ENCODE measurements at places on chromosomes 4 and X.

- DNase-seq = no peak
These were observed 13.8 kb downstream of the TLR10 start for GRCh38 chr4:38768968-38769394.

- DNase-seq = no peak
These were observed 70.8 kb upstream of the GALNTL6 start for GRCh38 chr4:171742436-171742835.

DNA sequence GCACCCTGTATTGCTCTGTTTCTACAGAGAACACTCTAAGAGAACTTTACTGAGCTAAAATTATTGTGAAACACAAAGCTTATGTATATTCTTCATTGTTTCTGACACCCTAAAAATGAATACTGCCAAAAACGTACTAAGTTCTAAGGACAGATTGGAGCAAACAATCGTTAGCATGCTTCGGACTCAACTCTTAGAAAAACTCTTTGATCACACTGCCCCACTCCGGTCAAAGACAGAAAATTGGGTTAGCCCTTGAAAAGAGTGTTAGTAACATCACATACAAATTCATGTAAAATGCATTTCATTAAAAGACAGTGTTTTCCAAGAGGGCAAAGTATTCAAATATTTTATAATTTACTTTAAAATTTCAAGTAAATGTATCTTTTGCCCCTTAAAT, 177.4 kb downstream of the DCHS2 start:
- no peak for DNase-seq

DNA sequence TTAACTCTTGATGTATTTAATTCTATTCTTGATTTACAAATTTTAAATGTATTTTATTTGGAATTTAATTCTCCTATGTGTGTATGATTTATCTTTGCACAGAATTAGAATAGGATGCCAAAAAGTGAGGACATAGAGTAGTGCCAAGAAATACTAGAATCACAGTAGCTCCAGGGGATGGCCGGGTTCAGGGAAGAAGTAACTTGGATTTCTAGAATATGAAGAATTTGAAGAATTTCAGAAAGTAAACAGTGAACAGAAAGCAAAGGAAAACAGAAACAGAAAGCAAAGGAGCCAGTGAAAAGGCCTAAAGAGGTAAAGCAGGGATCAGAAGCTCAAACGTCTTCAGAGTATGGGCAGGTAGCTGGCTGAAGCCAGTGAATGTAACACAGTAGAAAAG, 1187.6 kb downstream of the RPA4 start:
- no peak for DNase-seq

DNA sequence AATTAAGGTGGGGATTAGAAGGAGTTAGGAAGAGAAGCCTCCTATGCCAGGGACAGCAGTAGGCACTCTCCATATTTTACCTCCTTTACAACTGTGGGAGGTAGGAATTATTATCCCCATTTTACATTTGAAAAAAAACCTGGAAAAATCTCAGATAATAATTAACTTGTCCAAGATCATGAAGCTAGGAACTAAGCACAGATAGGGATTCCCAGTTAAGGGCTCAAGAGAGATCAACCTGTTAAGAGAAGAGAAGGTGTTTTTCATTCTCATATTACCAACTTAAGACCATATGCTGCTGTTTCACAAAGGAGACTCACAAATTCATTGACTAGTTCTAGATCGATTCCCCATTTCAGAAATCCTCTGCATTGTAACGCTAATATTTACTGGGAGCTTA, 16.1 kb upstream of the FAM47E start:
- DNase-seq = no peak

GRCh38 chr4:102344520-102344953, 745 bp downstream of the SLC39A8 start:
- DNase-seq = peak; percentile 60

- no peak for DNase-seq
These were observed 62.3 kb downstream of the STAG2 start for GRCh38 chrX:124023838-124024238.

GRCh38 chr4:57132743-57133137, 22.6 kb upstream of the IGFBP7 start:
- no peak for DNase-seq

DNA sequence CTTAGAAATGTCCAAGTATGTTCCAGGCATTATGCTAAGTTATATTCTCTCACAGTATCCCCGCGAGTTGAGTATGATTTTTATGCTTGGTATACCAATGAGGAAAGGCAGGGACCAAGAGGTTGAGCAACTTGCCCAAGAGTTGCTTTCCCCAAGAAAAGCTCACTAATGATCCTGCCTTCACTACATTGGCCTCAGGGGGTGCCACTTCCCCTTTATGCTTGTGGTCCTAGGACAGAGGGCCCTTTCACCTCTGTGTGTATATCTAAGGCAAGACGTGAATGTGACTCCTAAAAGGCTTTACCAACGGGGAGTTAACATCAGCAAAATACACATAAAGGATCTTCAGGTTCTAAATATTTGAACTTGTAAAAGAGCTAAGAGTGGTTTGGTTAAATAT, 164.4 kb upstream of the CPEB2 start:
- DNase-seq = no peak

GRCh38 chr4:114037988-114038387, 58.5 kb upstream of the ARSJ start:
- DNase-seq = no peak

- no peak for DNase-seq
These were observed 103.1 kb upstream of the GPRIN3 start for GRCh38 chr4:89410687-89411086.

- no peak for DNase-seq
These were observed 1099.4 kb upstream of the IGFBP7 start for GRCh38 chr4:58209551-58209950.

DNA sequence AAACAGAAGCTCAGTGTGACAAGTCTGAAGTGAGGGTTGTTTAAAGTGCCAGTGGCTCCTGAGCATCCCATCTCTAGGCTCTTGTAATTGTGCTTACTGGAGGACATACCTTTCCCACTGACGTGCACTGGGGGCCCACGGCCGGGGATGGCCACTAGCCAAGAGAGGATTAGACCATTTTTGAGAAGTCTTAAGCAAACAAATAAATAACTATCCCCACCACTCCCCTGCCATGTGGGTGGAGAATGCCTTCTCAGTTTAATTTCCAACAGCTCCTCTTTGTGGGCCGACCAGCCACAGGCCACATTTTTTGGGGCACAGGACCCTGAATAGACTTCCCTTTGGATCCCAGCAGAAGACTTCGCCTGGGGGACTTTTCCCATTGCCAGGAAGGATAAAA, 125.0 kb upstream of the MSX1 start:
- no peak for DNase-seq

DNA sequence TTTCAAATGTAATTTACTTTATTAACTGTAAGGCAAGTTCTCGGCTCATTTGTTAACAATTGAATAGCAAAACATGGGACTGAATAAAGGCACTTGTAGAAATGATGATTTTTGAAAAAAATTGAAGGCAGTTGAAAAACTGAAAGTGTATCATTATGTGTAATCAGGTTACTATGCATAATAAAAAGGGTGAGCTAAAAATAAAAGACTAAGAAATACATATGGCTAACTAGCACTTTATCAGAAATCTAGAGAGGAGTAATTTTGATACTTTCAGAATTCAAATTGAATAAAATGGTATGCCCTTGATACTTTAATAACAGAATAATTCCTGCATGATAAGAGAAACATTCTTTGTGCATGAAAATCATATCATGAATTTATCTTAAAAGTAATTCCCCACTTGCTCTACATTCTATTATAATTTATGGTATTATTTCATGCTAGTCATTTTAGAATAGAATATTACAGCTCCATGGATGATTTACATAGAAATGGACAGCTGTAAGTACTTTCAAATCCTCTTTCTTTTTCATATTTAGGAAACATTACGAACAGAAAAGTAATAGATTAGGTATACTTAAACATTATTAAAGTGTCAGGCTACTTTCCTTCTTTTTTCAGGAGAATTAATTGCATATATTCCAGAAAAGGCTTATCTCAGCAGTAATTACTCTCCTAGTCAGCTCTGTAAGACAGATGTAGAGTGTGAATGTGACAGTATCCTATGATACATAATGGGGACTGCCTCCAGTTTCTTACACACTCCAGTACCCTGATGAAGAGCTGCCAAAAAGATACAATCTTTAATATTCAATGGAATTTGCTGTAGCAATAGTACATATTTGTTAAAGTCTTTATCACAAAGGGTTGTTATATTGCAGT, 697.3 kb downstream of the CCSER1 start:
- DNase-seq = no peak

GRCh38 chr4:76377911-76378310, 43.0 kb downstream of the CCDC158 start:
- DNase-seq = no peak

DNA sequence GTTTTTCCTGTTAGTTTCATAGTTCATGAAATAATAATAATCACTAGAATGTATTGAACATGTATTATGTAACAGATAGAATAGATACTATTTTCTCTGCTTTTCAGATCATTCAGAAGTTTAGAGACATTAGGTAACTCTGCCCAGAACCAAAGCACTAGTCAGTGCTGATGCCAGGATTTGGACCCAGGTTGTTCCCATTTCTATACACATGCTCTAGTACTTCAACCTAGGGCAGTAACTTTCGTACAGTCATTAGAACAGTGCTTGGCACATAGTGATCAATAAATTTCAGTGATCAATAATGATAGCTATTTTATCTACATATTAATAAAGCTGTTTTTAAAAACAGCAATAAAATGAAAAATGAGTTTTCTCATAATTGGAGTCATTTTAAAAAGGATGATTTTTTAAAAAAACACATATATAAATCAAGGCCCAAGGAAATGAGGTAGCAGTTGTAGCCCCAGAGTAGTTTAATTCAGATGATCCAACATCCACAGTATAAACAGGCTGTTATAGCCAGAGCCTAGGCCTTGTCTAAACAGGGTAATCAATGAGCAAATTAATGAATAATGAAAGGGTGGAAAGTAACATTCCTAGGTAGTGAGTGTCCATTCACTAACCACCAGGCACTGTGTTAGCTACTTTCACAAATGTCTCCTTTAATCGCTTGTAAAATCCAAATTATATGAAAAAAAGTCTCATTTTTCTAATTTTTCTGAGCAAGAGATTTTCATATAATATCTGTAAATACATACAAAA, 25.6 kb downstream of the TXK start:
- DNase-seq = no peak

DNA sequence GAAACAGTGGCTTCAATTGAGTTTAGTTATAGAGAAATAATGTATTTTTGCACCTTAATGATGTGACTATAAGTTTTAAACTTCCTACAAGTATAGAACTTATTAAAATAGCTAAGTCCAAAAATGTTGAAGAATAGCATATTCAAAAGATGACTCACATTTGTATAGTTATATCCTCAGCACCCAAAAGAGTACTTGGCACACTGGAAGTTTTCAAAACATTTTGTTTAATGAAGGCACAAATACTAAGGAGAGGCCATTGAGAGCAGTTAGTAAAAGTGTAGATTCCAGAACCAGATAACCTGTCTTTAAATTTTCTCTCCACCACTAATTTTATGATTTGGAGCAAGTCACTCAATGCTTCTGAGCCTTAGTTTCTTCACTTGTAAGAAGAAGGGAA, 226.9 kb upstream of the MID1 start:
- DNase-seq = no peak

GRCh38 chr4:174362340-174362739, 78.6 kb downstream of the CEP44 start:
- no peak for DNase-seq

- no peak for DNase-seq
These were observed 58.2 kb downstream of the BRWD3 start for GRCh38 chrX:80751456-80751855.

- DNase-seq = no peak
These were observed 180.5 kb downstream of the PPP1R2C start for GRCh38 chrX:42597481-42597880.
